ENCODE measurements at places on chromosomes 11 and 22. TPM values are rescaled to one million over a fixed set of nuclear protein-coding genes. Genes with fewer than 3 reads are reported as not detected.

Gene YPEL4
- 0.27 TPM for total RNA-seq

Gene ACRV1
- not detected for total RNA-seq

Gene SLCO2B1
- total RNA-seq: 3.3 TPM

Gene F2
- 2.2 TPM for total RNA-seq

Gene DDX6
- 17.8 TPM for total RNA-seq

Gene NXPE2
- not detected for total RNA-seq

All from A549 treated with ZK216348 at 1 μM for 4 hours (cell line).